Kidney (tissue), 22 donors: ENCODE measurements at places on chromosomes 2 and 18.

- peak; percentile 78 for DNase-seq
These were observed 50.5 kb downstream of the DDX1 start for GRCh38 chr2:15642011-15642814.

- DNase-seq: no peak
These were observed 42.7 kb upstream of the ACMSD start for GRCh38 chr2:134795765-134796164.

GRCh38 chr18:22253676-22254075 lies 84.3 kb downstream of the GATA6 start:
- DNase-seq: peak; percentile 35

DNA sequence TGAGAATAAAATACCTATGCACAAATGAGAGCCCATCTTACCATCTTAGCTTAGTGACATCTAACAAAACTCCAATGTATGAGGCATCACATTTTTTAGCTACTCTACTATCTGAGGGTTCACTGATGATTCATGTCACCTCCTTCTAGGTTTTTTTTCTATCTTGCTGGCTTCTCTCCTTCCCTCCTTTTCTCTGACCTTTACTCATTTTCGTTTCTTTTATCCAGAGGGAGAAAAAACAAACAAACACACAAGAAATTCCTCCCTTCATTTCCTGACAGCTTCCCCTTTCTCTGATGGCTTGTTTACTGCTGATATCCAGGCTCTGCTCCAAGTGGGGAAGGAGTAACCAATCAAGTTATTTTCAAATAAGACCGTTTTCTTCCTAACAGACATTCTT lies 115.1 kb downstream of the UBE2E3 start:
- peak; percentile 71 for DNase-seq

DNA sequence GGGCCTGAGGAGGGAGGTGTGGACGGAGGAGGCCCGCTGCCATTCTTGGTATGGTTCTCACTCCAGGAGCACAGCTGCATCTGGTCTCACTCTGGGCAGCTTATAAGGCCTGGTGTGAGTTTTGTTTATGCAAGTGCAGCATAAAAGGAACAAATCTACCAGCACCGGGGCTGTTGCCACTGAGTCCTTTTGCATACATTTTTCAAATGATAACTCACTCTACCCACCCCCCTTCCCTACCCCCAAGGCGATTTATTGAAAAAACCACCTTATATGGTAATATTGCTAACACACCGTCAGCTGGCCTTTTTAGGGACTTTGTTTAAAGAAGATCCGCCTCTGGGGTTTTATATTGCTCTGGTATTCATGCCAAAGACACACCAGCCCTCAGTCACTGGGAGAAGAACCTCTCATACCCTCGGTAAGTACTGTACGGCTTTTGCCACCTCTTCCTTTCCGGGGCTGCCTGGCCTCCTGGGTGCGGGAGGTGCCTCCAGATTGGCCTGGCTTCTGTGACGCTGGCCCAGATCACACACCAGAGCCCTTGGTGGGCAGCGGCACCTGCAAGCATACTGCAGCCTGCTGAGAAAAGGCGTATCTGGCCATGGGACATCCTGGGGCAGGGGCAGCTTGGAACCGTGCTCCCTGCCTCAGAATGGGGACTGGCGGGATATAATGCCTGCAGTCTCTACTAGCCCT lies at the start of gene ACTG2:
TSS of gene ACTG2 (plus strand) at position 378 of the 699 bp plus-strand sequence. CDS start 8,304 bp downstream, outside the sequence.
- DNase-seq: no peak

DNA sequence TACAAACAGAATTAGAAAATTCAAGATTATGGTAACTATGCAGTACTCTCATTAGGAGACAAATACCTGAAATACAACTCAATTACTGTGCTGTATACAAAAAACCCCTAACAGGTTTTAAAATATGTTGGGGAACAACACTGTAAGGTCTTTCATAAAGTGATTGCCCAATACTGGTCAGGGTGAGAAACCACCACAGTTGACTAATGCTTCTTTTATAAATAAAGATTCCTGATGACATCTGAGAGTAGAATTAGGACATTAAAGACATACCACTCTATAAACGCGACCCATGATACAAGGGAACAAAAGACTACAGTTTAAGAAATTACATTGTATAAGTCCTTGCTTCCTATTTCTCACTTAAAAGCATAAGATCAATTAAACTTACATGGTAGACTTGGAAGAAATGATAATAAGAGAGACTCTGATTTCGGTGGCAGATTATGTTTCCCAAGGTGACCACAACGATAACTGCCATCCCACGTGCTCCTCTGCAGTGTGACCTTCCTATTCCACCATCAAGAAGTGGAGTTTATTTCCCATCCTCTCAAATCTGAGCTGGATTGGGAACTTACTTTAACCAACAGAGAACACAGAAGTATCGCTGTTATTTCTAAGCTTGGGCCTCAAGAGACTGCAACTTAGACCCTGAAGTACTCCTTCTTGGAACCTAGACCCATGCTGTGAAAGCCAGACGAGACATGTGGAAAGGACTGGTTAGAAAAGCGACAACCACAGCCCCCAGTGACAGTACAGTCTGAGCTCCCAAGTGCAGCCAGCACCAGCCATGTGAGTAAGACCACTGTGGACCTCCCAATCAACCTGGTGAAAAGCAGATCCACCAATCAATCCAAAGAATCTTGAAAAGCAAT lies 52.3 kb downstream of the ZNF521 start:
- no peak for DNase-seq

- no peak for DNase-seq
These were observed 963 bp upstream of the MRPL44 start for GRCh38 chr2:223956300-223956699.

DNA sequence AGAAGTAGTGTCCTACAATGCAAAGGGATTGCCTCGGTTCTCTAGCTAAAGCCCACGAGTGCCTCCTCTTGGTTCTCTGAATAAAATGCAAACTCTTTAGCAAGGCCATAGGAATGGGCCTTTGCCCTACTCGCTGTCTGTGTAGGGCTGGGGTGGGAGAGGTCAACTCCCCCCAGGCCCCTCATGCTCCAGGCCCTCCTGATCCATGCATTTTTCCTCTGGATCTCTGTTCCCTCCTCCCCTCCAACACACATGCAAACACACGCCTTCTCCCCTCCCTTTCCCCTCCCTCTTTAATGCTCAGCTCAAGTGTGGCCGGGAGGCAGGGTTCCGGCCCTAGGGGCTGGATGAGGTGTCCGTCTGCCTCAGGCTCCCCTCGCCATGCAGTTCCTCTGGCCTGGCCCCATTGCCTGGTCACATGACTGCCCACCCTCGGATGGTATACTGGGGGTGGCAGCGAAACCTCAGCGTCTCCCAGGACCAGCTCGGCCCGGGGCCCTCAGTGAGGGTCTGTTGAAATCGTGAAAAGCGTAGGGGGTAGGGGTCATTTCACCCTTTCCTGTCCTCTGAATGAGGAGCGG lies 14.9 kb upstream of the KLF11 start:
- DNase-seq: peak; percentile 53

GRCh38 chr2:19944205-19944845 lies 42.5 kb upstream of the TTC32 start:
- no peak for DNase-seq
